ENCODE measurements at places on chromosomes 1 and 21.

- DNase-seq = peak; percentile 93
Measured at GRCh38 chr21:41634211-41634694, 126.3 kb upstream of the TMPRSS2 start.

- DNase-seq = no peak
Measured at GRCh38 chr1:62093261-62093660, 101.4 kb upstream of the L1TD1 start.

DNA sequence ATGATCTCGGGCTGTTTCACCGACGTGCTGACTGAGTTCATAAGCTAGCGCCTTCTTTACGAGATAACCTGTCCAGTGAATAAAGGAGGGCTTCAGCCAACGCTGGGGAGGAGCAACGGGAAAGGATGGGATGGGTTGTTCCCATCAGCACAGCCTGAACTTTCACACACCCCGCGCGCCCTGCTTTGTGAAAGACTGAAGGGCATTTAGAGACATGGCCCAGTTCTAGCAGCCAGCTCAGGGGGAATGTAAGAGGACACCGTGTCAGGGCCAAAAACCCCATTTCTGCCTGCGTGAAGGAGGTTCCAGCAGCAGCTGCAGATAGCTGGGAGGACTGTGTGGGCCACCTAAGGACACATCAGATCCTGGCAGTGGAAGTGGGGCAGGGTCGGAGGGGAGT is 255.1 kb upstream of the RAB4A start:
- no peak for DNase-seq

DNA sequence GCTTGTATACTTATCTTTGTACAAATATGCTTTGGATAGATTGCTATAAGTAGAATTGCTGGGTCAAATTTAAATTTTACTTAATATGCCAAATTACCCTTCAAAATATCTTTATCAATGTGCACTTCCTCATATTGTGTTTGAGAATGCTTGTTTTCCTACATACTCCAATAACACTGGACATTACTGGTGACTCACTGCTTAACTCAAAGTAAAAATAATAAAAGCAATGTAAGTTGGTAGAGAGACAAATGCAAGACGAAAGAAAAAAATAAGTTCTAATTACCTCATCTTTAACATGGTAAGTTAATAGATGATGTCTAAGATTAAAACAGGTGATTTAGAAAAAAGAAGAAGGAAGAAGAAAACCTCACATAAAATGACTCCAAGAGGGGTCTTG is 7.9 kb upstream of the SH3GLB1 start:
- DNase-seq = no peak

DNA sequence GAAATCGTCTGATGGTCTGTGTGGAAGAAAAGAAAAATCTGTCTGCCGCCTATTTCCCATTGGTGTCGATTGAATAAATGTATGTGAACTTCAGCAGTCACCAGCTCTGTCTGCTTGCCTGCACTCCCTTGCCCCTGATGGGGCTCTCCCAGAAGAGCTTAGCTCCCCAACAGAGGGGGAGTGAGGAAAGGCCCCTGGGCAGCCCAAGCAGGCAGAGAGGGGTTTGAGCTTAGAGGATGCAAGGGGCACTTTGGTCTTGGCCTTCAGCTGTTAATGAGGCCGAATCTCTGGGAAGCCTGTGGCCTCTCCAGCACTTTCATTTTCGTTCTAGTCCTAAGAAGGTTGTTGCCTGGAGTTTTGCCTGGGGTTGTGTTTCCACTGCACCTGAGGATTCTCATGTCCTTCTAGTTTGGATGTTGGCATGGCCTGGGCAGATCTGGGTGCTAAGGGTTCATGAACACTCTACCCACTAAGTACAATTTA is 2.8 kb downstream of the FOXD2 start:
- DNase-seq = no peak

- DNase-seq = no peak
Measured at GRCh38 chr1:40742363-40743061, 41.1 kb upstream of the KCNQ4 start.

- no peak for DNase-seq
Measured at GRCh38 chr1:91622616-91623015, 122.0 kb downstream of the CDC7 start.

DNA sequence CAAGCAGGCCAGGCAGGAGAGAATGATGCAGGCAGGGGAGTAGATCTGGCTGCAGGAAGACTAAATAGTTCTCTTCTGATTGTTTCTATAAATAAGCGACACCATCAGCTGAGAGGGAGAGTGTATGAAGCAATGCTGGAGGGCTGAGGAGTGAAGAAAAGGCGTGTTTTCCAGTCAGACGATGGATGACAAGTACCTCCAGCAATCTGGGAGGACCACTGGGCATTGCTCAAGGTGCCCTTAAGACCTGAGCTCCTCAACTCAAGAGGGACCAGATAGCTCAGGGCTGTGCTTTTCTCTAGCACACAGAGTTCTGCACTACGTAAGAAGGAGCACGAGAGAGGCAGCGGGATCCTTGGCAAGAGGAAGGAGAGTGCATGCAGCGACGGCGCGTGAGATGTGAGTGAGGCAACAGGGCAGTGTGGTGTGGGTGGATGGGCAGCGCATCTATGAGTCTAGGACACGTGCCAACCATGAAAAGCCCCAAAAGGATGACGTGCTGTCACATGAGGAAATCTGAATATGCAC is 36.0 kb downstream of the PABPC4 start:
- DNase-seq = no peak

GRCh38 chr1:14667651-14667984 is 69.1 kb downstream of the KAZN start:
- DNase-seq = no peak

DNA sequence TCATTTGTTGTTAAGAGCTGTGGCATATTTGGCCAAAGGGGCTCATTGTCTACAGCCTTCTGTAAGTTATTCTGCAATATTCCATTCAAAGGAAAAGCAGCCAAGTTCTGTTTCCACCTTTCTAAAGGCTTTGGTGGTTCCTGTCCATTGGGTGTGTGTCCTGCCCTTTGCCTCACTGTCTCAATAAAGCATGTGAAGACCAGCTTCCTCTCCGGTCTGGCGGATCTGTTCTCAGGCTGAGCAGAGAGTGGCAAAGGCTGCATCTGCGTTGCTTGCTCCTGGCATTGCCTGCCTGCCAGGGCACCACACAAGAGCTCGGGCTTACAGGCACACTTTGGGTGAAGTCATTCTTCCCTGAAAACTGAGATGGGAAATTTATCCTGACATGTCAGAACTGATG is 34.9 kb downstream of the ST6GALNAC3 start:
- no peak for DNase-seq

GRCh38 chr1:67619080-67619479 is 65.9 kb upstream of the GADD45A start:
- no peak for DNase-seq

DNA sequence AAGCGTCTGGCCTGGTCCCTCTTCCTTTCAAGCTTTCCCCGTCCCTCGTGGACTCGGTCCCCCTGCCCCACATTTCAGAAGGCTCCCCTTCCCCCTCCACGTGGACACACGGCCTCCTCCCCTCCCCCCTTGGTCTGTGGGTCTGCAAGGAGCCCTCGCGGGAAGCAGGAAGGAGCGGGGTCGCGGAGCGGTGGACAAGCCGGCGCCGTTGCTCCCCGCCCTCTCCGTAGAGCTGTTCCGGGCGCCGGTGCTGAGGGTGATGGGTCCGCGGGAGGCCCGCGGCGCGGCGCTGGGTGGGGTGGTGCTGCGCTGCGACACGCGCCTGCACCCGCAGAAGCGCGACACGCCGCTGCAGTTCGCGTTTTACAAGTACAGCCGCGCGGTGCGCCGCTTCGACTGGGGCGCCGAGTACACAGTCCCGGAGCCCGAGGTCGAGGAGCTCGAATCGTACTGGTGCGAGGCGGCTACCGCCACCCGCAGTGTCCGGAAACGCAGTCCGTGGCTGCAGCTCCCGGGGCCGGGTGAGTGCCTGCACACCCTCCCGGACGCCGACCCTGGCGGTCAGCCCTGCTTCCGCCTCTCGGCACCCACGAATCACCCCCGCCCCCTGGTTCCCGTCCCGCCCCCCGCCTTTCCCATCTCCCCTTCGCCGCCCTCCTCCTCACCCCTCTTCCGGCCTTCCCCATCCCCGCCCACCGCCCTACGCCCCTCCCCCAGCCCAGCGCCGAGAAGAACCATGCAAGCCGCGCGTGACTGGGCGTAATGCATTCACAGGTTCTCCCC is 5.3 kb downstream of the FCRLB start:
- peak; percentile 80 for DNase-seq

GRCh38 chr21:40845441-40845995 is 1.4 kb downstream of the DSCAM start:
- no peak for DNase-seq

DNA sequence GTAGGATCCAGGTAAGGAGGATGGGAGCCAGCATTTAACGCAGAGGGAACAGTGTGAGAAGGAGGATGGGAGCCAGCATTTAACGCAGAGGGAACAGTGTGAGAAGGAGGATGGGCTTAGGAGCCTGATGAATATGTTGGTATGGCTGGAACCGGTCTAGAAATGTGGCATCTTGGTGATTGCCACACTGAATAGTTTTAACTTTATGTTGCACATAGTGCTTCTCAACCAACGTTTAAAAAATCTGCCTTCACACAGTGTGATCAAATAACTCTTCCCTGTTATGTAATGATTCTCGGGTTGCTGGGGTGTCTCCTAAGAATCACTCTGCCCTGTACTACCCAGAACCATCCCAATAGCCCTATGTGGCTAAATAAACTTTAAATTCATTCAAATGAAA is 146.9 kb upstream of the DUSP10 start:
- no peak for DNase-seq

GRCh38 chr21:21971384-21971783 is 973.2 kb downstream of the NCAM2 start:
- no peak for DNase-seq

- DNase-seq = no peak
Measured at GRCh38 chr1:232939748-232940147, 10.7 kb upstream of the NTPCR start.

DNA sequence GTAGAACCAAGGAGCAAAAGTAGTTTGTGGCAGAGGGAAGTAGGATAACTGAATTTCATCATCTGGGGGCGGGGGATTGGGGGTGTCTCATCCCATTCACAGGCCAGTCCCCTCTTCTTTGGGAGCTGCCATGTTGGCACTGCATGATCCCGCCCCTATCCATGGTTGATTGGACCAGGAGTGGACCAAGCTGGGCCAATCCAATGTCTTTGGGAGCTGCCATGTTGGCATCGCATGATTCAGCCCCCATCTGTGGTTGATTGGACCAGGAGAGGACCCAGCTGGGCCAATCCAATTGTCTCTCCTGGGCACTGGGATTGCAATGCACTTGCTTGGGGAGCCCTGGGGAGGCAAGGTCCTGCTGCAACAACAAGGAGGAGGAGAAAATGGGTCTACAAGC is 12.3 kb upstream of the ALPL start:
- DNase-seq = no peak

GRCh38 chr1:71037829-71038620 is 9.6 kb downstream of the PTGER3 start:
- no peak for DNase-seq

- no peak for DNase-seq
Measured at GRCh38 chr1:185151215-185151614, 5.5 kb downstream of the TRMT1L start.

DNA sequence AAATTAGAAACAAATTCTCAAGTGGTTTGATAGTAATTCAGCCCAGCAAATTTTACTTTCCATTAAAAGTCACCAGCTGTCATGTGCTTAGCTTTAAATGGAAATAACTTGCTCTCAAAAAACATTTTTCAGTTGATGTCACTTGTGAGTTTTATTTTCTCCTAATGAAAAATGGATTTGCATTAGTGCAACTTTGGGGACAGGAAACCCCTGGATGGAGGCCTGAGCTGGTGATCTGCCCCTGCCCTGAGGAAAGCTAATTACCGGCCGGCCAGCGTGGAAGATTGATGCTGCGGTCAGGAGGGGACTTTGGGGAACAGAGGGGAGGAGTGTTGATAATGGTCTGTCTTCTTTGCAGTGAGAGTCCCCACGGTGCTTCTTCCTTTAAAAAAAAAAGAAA is 66.8 kb upstream of the ANGPTL1 start:
- no peak for DNase-seq

DNA sequence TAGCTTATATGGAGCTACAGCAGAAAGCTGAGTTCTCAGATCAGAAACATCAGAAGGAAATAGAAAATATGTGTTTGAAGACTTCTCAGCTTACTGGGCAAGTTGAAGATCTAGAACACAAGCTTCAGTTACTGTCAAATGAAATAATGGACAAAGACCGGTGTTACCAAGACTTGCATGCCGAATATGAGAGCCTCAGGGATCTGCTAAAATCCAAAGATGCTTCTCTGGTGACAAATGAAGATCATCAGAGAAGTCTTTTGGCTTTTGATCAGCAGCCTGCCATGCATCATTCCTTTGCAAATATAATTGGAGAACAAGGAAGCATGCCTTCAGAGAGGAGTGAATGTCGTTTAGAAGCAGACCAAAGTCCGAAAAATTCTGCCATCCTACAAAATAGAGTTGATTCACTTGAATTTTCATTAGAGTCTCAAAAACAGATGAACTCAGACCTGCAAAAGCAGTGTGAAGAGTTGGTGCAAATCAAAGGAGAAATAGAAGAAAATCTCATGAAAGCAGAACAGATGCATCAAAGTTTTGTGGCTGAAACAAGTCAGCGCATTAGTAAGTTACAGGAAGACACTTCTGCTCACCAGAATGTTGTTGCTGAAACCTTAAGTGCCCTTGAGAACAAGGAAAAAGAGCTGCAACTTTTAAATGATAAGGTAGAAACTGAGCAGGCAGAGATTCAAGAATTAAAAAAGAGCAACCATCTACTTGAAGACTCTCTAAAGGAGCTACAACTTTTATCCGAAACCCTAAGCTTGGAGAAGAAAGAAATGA is 37.6 kb downstream of the CENPF start:
- DNase-seq = no peak

GRCh38 chr1:36203554-36204346 is 20.5 kb upstream of the THRAP3 start:
- no peak for DNase-seq

- peak; percentile 32 for DNase-seq
Measured at GRCh38 chr21:31347435-31348032, 3.5 kb upstream of the TIAM1 start.

DNA sequence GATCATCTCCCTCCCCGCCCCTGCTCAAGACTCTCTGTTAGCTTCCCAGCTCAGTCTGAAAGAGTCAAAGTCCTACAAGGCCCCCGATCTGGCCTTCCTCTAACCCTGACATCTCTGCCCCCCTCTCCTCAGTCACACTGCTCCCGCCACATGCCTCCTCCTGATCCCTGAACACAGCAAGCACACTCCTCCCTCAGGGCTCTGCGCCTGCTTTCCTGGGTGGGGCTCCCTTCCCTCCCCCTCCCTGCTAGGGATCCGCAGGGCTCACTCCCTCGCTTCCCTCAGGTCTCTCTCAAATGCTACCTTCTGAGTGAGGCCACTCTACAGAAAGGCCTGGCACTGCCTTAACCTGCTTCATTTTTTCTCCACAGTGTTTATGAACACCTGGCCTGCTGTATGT is 5.7 kb upstream of the GALE start:
- DNase-seq = no peak

Measured in Caco-2 (cell line).